ENCODE measurements at places on chromosomes 1 and 21.

DNA sequence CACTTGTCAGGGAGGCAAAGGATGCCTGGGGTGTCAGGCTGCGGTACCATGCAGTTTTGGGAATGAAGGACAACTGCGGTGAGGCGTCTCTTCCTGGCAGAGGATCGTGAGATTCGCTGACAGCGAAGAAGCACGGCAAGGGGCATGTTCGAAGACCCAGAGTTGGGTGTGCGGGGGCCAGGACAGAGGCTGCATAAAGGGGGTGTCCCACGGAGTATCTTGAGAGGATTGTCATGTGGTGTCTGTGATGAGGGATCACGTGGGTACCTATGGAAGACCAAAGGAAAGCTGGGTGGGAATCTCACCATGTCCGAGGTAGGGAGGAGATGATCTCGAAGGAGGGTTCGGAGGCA lies 372 bp downstream of the SLC25A44 start:
- DNase-seq = no peak

- no peak for DNase-seq
These were observed 44.8 kb downstream of the NTPCR start for GRCh38 chr1:232995189-232995588.

DNA sequence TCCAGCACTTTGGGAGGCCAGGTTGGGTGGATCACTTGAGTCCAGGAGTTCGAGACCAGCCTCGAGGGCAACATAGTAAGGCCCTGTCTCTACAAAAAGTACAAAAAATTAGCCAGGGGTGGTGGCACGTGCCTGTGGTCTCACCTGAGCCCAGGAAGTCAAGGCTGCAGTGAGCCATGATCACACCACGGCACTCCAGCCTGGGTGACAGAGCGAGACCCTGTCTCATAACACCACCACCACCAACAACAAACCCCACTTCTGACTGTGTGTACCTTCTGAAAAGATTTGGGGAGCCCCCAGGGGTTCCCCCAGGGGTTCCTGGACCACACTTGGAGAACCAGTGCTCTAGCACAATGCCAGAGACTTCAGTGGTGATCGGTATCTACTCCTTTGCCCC lies 29.9 kb downstream of the NUAK2 start:
- no peak for DNase-seq

GRCh38 chr1:92953491-92953890 lies 7.8 kb downstream of the DIPK1A start:
- peak; percentile 46 for DNase-seq

DNA sequence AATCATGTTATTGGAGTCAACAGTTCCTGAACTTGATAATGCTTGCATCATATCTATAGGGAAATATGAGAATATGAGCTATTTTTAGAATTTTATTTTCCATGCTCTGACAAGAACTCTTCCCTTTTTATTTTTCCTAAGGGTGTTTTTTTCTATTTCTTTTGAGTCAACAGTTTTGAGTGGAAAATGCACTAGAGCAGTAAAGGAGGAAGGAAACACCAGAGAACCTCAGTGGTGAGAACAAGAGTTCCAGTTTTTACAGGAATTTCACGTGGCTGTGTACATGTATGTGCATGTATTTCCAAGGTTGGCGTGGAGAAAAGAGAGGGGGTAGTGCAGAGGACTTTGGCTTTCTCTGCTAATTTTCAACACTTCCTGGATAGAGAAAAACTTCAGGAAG lies 63.6 kb upstream of the TNFSF18 start:
- DNase-seq = no peak

DNA sequence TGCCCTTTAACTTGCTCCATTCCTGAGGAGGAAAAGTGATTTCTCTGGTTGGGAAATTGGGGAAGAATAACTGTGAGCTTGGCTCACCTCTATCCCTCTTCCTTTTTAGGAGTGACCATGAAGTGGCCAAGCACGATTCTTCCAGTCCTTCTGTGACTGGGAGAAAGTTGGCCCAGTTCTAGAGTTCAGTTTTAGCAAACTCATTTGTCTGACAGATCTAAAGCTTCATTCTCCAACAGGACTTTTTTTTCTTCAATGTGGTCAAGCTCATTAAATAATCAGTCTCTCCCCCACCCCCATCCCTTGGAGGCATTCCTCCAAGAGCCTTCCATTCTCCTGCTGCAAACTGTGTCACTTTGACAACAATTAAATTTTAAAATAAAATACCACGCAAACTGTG lies 6.4 kb upstream of the AGL start:
- no peak for DNase-seq

- DNase-seq = peak; percentile 57
These were observed 331.6 kb downstream of the SRGAP2C start for GRCh38 chr1:121516234-121516967.

GRCh38 chr1:76477156-76477555 lies 390.1 kb upstream of the ST6GALNAC5 start:
- DNase-seq = no peak

- peak; percentile 9 for DNase-seq
These were observed 22.2 kb downstream of the MKNK1 start for GRCh38 chr1:46581681-46582455.

GRCh38 chr1:168560370-168560769 lies 16.0 kb upstream of the XCL1 start:
- DNase-seq = no peak

DNA sequence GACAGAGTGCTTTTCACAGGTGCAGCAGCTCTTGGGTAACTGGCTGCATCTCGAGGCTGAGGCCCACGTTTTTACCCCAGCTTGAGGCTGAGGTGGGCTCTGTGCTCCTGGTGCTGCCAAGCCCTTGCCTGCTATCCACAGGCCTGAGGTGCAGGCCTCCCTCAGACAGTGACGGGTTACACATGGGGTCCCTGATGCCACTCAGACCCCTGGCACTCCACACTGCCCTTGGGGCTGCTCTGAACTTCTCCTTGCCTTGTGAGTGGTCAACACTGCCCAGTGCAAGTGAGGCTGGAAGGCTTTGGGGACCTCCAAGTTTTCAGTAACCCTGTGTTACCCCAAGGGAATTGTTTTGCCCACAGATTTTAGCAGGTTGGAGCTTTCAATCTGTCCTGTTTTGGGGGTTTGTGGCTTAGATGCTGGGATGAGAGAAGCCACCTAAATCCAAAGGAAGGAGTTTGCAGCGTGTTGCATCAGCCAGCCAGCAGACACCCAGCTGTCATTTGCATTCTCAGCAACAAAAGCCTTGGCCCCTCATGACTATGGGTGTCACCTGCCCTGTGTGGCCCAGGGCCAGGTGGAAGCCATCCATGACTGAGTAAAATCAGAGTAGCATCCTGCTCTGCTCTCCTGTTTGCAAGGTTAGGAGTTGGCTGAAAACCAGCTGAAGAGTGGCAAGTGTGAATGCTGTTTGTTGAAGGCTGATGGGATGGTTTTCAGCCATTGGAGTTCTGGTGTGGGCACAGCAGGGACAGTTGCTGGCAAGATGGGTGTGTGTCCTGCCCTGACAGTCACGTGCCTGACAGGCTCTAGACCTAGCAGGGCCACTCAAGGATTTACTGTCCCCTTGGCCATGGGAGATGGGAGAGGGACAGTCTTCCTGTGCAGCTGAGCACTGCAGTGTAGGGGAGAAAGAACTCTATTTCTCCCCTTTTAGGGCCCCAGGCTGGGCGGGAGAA lies 3.2 kb downstream of the RNF187 start:
- no peak for DNase-seq

DNA sequence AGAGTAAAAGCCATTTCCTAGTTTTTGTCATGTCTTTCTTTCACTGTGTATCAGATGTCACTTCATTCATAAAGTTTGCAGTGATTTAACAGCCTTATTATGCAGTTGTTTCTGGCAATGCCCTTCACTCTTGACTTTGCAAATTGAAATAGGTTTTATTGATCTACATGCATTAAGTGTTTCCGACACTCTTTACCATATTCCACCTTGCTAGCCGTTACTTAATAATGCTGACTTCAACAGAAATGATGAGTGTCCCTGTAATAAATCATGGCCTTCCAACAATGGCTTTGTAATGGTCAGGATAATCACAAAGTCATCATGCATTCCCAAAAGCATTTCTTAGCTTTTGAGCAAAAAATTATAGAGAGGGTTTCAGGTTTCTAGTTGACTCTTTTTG lies 236.8 kb upstream of the FMN2 start:
- DNase-seq = no peak

- no peak for DNase-seq
These were observed 92.9 kb downstream of the PTPN14 start for GRCh38 chr1:214458541-214458940.

GRCh38 chr1:9228609-9229008 lies 6.0 kb upstream of the H6PD start:
- no peak for DNase-seq

- no peak for DNase-seq
These were observed 16.4 kb downstream of the ETS2 start for GRCh38 chr21:38821959-38822682.

DNA sequence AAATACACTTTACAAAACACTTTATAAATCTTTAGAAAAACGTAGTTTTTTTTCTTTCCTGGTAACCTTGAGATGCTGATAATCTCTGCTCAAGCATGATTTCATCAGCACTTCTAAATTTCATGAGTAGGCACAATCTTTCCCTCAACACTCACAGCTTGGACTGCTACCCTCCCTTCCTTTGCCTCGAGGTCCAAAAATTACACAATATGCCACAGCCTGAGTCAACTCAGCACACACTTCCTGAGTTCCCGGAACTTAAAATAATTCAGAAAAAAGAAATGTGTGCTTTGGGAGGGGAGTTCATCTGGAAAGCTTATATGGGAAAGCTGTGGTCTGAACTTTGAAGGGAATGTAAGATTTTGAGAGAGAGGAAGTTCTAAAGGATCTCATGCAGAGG lies 5.9 kb downstream of the CLCA2 start:
- no peak for DNase-seq

GRCh38 chr1:217569021-217569420 lies 61.9 kb downstream of the GPATCH2 start:
- DNase-seq = no peak

GRCh38 chr1:195909061-195909460 lies 699.2 kb downstream of the KCNT2 start:
- no peak for DNase-seq

GRCh38 chr1:91891454-91891853 lies 5.5 kb upstream of the TGFBR3 start:
- DNase-seq = no peak

DNA sequence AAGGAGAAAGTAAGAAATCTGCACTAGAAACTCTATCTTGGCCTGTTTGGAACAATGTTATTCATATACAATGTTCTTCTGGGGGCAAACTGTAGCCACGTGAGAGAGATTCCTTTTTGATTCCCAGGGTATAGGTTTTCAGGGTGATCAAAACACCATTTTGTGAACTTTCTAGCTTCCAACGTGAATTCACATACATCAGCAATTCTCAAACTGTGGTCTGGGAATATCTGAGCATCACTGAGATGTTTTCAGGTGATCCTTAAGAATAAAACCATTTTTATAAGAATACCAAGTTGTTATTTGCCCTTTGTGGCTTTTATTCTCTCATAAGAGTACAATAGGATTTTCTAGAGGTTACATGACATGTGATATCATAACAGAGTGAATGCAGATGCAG lies 66.9 kb upstream of the ATP1A1 start:
- DNase-seq = no peak

DNA sequence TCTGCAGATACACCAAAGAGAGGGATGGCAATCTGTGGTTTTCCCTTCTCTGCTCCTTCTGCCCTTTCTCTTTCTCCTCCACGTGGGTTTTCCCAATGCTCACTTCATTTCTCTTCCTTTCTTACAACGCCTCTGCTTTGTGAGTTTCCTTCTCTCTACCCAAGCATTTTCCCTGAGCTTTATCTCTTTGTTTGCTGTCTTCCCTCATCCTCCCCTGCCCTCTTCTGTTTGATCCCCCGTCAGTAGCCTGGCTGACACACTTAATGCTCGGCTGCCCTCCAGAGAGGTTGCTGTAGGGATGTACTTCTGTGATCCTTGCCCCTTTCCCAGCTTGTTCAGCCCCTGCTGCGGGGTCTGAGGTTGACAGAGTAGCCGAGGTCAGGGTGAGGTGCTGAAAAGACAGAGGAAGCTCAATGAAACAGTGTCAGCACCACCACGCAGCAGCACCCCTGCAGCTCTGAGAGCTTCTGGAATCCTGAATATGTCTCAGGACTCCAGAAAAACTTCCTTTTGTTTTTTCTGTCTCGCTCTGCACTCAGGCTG lies 6.0 kb downstream of the EDARADD start:
- DNase-seq = no peak

DNA sequence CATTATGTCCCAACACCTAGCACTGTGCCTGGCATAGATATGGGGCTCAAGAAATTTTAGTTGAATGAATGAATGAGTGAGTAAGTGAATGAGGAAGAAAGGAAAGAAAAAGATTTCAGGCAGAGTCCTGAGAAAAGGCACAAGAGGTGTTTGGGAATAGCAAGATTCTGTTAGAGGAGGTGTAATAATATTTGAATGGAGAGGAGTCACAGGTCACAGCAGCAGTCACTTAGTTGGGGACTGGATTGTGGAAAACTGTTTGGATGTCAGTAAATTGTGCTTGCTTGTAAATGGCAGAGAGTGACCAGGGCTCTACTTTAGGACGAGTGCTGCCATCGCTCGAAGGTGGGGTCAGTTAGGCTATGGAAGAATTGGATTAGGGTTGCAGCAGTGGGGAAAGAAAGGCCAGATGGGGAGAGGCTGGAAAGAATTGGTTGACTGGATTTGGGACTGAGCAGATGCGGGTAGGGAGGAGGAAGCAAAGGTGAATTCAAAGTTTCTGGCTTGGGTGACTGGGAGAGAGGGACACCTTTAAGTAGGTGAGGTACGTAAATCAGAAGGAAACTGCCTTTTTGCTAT lies 9.3 kb downstream of the CDC14A start:
- no peak for DNase-seq

GRCh38 chr1:181159451-181160140 lies 71.1 kb downstream of the IER5 start:
- peak; percentile 63 for DNase-seq

GRCh38 chr1:209344156-209344555 lies 239.4 kb upstream of the CAMK1G start:
- DNase-seq = no peak

GRCh38 chr1:58732087-58732775 lies 32.4 kb upstream of the MYSM1 start:
- no peak for DNase-seq

- DNase-seq = no peak
These were observed 2.0 kb downstream of the MTX1 start for GRCh38 chr1:155210314-155211104.

DNA sequence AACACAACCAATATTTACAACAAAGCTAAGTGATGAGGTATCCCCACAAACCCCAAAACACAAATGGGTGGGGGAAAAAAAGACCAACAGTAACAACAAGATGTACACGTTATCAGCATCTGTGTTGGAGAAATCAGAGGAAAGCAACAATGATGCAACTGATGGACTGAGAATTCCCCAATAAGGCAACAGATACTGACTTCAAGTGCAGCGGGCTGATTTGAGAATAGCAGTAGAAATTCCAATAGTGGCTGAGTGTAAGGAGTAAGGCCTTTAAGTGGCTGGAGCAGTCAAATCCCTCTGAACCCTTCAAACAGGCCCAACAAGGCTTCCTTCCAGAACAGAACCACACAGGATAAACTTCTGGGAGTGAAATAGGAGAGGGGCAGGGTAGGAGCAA lies 97.6 kb downstream of the TM2D1 start:
- no peak for DNase-seq

All from CD4-positive, alpha-beta T cell treated with Interleukin-6 at 100 ng/mL for 8 hours (primary cell).